Tibial nerve (tissue), 4 donors: ENCODE measurements at places on chromosomes 11 and 22. TPM values are rescaled to one million over a fixed set of nuclear protein-coding genes. Genes with fewer than 3 reads are reported as not detected.

Gene CCDC157
- 1.0 TPM for total RNA-seq

Gene NRIP3
- 1.8 TPM for total RNA-seq

Gene DDI1
- total RNA-seq, result not detected

Gene DLAT
- 19.2 TPM for total RNA-seq

Gene GUCY1A2
- total RNA-seq, result 3.6 TPM

Gene TMPRSS4
- total RNA-seq, result not detected

GRCh38 chr11:75245356-75246005 lies 4.9 kb downstream of the TPBGL start:
- no peak for DNase-seq

GRCh38 chr11:64619196-64619595 lies 28.2 kb downstream of the SLC22A12 start:
- DNase-seq, result no peak

DNA sequence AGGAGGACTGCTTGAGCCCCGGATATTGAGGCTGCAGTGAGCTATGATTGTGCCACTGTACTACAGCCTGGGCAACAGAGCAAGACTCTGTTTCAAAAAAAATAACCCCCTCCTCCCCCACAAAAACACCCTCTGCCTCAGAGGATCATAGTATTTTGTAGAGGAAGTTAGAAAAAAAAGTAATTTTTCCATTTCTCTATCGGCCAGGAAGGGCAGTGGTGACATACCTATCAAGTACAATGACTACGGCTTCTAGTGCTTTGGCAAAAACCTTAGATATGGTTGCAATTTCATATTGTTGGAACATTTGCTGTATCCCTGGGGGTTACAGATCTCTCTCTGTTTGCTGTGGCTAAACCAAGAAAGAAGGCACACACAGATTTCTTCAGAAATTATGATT lies 28.9 kb downstream of the C2CD3 start:
- no peak for DNase-seq

DNA sequence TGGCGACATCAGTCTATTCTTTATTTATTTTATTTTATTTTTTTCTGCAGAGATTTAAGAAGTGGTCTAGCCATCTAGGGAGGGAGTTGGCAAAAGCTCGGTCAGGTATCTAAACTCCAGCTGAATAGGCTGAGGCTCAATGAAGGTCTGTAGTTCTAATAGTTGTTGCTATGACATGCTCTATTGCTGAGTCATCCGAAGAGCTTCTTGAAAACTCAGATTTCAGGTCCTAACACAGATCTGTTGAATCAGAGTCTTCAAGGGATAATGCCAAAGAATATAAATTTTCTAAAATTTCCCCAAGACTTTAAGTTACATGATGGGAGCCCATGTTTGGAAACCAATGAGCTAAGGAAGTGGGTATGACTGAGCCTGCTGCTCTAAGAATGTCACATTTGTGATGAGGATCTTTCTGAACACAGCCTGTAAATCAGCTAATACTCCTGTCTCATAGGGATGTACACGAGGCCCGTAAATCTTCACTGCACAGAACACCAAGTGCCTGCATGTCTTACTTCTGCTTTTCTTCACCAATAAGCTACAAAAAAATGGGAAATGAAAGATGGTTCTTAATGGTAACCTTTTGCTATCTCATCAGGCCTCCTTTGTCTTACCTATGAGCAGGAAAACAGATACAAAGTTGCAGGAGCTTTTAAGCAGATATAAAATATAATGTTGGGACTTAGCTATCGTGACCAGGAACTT lies 901.4 kb upstream of the API5 start:
- DNase-seq, result no peak

- peak; percentile 78 for DNase-seq
Measured at GRCh38 chr22:35629406-35630216, 12.5 kb upstream of the MB start.

GRCh38 chr11:67320011-67320410 lies 16.7 kb downstream of the SSH3 start:
- DNase-seq, result no peak

- DNase-seq, result no peak
Measured at GRCh38 chr11:11978792-11979487, 29.5 kb downstream of the DKK3 start.

- DNase-seq, result no peak
Measured at GRCh38 chr11:7645206-7645605, 28.1 kb downstream of the CYB5R2 start.
